ENCODE measurements at places on chromosomes 2 and 18. TPM values are rescaled to one million over a fixed set of nuclear protein-coding genes. Genes with fewer than 3 reads are reported as not detected.

- no peak for DNase-seq
These were observed 8.6 kb downstream of the ALPI start for GRCh38 chr2:232464544-232464885.

- DNase-seq = no peak
These were observed 165.5 kb downstream of the DDX1 start for GRCh38 chr2:15756882-15757819.

DNA sequence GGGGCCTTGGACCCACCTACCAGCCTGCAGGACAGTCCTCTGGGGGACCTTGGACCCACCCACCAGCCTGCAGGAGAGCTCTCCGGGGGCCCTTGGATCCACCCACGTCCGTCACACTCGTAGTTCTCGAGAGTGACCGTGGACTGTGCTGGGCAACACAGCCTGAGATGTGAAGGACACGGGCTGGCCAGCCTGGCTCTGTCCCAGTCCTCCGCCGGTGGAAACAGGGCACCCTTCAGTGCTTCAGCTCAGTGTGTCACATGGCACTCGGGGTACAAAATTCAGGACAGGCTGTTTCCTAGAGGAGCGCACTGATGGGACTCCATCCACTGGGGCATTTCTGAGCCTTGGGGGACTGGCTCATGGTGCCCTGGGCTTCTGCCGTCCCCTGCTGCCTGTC, 212.0 kb downstream of the TWIST2 start:
- DNase-seq = no peak

PROC gene
- total RNA-seq = 0.64 TPM

SP5 gene
- not detected for total RNA-seq

SCN9A gene
- total RNA-seq = 0.86 TPM

RFTN2 gene
- 0.10 TPM for total RNA-seq

- peak; percentile 72 for DNase-seq
These were observed 28.3 kb upstream of the NTSR2 start for GRCh38 chr2:11698009-11698922.

LIMS3 gene
- 0.17 TPM for total RNA-seq

IL36B gene
- not detected for total RNA-seq

FAM237A gene
- total RNA-seq = not detected

- peak; percentile 77 for DNase-seq
These were observed 3.0 kb upstream of the IRS1 start for GRCh38 chr2:226802573-226802972.

DNA sequence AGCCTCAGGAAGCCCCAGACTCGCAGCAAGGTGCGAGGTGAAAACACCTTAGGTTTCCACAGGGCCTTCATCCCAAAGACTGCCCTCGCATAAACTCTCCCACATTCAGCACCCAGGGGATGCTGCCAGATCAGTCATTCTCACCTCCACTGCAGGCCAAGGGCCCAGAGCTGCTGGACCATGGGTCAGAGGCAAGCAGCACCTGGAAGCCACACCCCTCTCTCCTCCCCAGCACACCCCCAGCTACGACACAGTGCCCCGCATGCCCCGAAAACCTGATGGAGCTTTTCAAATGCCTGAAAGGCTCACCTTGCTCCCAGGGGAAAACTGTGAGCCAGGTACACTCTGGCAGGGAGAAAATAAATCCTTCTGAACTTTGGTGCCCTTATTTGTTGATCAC, 31.9 kb upstream of the LDLRAD4 start:
- no peak for DNase-seq

KCNJ3 gene
- not detected for total RNA-seq

- no peak for DNase-seq
These were observed 146.3 kb downstream of the ANKRD44 start for GRCh38 chr2:197164141-197164754.

DNA sequence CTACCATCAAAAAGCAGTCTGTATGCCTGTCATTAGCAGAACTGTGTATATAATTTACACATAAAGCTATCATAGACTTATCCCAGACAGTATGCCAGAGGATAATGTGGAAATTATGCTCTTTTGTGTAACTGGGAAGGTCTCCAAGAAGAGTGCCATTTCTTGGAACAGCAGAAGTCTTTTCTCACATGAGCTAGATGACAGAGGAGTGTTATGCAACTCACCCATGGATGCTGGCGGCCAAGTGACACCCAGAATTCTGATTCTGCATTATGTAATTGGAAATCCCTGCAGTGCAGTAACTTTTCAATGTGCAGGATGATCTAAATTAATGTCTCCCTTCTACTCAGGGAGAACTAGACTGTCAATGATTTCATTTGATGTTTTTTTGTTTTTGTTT, 160.0 kb downstream of the UBE2E3 start:
- peak; percentile 20 for DNase-seq

DNA sequence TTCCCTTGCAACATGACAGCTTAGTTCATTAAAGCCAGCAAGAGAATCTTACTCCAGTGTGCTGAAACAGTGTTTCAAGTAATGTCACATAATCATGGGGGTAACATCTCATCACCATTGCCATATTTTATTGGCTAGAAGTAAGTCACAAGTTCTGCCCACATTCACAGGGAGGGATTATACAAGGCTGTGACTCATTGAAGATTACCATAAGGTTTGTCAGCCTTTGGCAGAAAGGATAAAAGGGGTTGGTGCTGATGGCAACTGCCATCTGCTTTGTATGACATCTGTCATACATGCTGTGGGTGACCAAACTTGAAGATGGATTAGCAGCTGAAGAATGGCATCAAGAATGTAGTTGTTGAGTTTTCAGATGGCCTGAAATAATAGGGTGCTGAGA, 61.2 kb downstream of the KCNE4 start:
- DNase-seq = peak; percentile 42

DNA sequence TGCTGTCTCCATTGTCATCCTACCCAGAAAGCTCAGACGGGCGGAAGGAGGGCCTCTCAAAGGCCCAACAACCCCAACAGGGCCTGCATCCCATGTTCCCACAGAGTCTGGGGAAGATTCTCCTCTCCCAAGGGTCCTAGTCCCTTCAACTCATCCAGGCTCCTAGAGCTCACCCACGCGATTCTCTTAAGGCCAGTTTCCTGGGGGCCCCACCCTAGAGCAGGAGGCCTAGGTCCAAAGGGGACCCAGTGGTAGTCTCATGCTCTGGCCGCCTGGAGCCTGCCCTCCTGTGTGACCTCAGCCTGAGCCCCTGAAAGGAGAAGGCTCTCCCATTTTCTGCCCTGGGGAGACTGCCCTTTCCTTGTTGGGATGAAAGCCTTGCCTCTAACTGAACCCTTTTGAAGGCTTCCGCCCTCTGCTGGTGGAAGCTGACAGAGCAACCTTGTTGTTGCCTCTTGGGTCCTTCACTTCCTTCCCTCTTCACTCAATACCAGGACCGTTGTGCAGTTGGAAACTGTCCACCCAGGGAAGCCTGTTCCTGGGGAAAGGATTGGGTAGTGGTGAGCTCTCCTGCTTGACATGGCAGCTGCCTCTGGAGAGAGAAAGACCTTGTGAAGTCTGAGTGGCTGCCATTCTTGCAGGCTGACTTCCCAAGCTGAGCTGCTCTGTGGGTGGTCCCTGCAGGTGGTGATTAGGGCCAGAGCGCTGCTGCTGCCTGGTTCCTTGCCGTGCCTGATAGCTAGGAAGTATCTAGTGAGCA, 86.0 kb upstream of the ALPP start:
- DNase-seq = peak; percentile 56

GRCh38 chr2:105072039-105072438, 34.2 kb downstream of the MRPS9 start:
- DNase-seq = no peak

APOB gene
- total RNA-seq = not detected

CPLX4 gene
- total RNA-seq = not detected

REEP1 gene
- 2.5 TPM for total RNA-seq

DNA sequence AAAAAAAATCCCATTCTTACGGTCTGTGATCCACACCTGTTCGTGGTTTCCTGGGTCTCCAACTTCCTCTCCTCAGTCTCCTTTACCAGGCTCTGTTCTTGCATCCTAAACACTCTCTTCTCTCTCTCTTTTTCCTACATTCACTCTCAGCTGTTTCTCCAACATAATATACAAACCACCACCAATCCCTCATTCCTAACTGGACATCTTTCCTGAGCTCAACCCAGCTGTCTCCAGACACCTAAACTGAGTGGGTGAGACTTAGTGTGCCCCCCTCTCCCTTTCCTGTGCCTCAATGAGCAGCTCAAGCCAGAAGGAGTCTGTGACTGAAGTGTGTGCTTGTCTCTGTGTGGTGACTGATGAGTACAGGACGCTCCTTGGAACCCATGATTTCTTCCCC, 59.4 kb downstream of the LIPG start:
- no peak for DNase-seq

PSD4 gene
- 14.7 TPM for total RNA-seq

MSTN gene
- 1.2 TPM for total RNA-seq

DNA sequence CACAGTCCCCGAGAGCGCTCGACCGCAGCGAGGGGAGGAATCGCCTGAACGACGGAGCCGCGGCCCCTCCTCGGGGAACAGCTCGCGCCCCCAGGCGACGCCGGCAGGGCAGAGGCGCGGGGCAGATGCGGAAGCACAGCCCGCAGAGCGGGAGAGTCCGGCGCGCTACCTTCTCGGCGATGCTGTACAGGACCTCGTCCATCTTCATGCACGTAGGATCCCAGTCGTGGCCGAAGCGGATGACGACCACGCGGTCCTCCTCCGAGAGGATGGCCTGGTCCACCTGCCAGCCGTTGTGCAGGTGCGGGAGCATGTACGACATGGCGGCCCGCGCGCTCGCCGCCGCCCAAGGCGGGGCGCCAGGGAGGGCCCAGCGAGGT, 302 bp downstream of the TXNL4A start:
- peak; percentile 45 for DNase-seq

APCDD1 gene
- 6.8 TPM for total RNA-seq

DNA sequence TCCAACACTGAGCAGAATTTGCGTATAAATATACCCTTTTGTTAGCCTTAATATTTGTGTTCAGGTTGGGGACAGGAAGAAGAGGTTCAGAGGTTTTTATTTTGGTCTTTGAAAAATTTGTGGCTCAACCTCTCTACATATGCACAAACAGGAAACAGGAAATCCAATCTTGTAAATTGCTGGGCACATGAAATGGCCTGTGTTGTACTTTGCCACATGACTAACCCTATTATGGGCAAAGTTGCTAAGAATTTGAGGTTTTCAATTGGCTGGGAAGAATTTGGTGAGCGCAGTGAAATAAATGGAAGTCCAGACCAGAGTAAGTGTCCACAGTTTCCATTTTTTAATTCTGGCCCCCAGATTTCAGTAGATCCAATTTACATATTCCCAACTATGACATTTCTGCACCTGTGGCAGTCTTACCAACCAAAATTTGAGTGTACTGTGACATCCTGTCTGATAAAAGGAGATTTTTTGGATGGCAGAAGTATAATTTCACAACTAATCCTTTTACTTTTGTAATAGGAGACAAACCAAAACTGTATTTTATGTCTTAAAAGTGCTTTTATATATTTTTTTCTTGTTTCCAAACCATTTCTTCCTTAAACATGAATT, 63.6 kb downstream of the COX7A2L start:
- peak; percentile 9 for DNase-seq

- peak; percentile 70 for DNase-seq
These were observed 62.4 kb downstream of the TXNL1 start for GRCh38 chr18:56575819-56576663.

GRCh38 chr2:42366411-42366810, 5.4 kb upstream of the COX7A2L start:
- DNase-seq = no peak

- no peak for DNase-seq
These were observed 212.1 kb downstream of the LRRTM1 start for GRCh38 chr2:80092474-80092873.

GRCh38 chr2:106115250-106115649, 78.9 kb downstream of the UXS1 start:
- DNase-seq = peak; percentile 93

DNA sequence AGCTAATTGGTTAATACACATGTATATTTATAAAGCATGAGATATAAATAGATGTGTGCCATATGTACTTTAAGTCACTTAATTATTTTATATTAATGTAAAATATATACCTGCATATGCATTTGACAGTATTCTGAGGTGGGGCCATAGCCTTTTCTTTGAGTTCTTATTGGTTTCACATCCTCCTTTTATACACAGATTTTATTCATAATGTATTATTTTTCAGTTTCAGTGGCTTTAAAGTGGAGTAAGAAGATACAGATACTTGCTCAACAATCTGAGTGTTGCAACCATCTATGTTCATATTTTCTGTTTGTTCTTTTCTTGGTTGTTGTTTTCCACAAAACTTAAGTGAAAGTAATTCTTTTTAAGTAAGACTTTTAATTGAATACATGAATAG, 436.5 kb downstream of the RND3 start:
- no peak for DNase-seq

DNA sequence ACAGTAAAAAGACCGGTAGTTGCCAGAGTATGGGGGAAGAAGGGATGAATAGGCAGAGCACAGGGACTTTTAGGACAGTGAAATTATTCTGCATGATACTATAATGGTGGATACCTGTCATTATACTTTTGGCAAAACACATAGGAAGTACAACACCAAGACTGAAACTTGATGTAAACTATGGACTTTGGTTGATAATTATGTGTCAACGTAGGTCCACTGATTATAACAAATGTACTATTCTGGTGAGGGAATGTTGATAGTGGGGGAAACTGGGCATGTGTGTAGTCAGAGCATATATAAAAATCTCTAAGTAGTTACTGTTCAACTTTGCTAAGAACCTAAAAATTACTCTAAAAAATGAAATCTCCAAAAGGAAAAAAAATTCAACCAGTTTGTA, 629.7 kb downstream of the CCDC85A start:
- DNase-seq = no peak

GRCh38 chr2:218831378-218831990, at the start of gene PRKAG3:
Gene PRKAG3, minus strand, starts transcription at chr2:218831803.
- DNase-seq = no peak

- no peak for DNase-seq
These were observed 74.2 kb downstream of the ZRANB3 start for GRCh38 chr2:135456835-135457234.

DNA sequence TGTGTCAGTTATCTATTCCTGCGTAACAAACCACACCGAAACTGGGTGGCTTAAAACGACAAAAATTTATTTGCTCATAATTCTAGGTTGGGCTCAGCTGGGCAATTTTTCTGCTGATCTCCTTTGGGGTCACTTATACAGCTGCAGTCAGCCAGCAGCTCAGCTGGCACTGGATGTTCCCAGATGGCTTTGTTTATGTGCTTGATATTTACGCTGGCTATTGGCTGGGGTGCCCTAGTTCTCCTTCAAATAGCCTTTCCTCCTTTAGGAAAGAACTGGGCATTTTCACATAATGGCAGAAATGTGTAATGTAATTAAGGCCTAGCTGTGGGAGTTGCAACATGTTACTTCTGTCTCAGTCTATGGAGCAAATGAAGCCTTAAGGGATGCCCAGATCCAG, 142.2 kb downstream of the B3GNT2 start:
- no peak for DNase-seq

POTEC gene
- total RNA-seq = not detected

Data from M059J (cell line).